Effector CD4-positive, alpha-beta T cell (primary cell): ENCODE measurements at places on chromosomes 2 and 18.

GRCh38 chr2:75602724-75603342 lies 42.1 kb upstream of the EVA1A start:
- no peak for DNase-seq

GRCh38 chr2:33084433-33084832 lies 137.7 kb downstream of the LTBP1 start:
- DNase-seq: no peak

GRCh38 chr2:117834992-117835391 lies 20.5 kb downstream of the DDX18 start:
- DNase-seq: no peak

DNA sequence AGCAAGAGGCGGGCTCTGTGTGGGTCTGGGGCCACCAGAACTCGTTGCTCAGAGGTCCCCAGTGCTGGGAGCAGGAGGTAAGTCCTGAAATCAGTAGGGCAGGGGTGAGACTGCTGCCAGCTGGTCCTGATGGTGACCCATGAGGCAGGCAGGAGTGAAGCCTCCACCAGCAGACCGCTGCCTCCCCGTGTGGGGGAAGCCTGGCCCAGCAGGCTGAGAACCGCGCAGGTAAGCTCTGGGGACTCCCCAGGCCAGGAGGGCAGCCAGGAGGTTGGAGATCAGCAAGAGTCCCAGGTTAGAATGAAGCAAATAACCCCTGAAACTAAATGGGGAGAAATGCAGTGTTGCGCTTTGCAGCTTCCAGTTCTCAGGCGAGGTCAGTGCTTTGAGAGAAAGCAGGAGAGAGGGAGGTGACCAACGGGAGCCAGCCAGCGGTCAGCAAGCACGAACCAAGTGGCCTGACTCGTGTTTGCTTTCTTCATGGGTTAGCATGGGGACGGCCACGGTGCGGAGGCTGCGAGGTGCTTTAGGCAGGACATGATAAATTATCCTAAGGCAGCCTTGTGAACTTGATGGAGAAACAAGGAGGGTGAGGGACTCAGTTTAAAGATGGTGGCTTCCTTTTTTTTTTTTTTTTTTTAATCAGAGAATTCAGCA lies 26.2 kb downstream of the INHBB start:
- no peak for DNase-seq

DNA sequence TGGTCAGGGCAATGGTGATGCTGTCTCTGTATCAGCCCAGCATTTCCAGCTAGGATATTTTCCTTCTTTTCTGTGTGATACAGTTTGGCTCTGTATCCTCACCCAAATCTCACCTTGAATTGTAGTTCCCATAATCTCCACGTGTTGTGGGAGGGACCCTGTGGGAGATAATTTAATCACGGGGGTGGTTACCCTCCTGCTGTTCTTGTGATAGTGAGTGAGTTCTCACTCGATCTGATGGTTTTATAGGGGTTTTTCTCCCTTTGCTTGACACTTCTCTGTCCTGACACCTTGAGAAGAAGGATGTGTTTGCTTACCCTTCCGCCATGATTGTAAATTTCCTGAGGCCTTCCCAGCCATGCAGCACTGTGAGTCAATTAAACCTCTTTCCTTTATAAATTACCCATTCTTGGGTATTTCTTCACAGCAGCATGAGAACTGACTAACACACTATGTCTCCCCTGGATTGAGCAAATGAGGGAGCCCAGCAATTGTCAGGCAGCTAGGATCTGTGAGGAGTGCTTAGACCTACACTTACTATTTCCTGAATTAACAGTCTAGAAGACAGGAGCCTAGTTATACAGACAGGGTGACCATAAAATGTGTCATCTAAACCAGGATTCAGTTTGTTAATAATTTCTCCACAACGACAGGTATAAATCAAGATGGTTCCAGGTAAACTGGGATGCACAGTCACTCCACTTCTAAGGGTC lies 6.0 kb downstream of the SCN2A start:
- DNase-seq: no peak

GRCh38 chr2:207614824-207615223 lies 10.4 kb downstream of the METTL21A start:
- DNase-seq: no peak

DNA sequence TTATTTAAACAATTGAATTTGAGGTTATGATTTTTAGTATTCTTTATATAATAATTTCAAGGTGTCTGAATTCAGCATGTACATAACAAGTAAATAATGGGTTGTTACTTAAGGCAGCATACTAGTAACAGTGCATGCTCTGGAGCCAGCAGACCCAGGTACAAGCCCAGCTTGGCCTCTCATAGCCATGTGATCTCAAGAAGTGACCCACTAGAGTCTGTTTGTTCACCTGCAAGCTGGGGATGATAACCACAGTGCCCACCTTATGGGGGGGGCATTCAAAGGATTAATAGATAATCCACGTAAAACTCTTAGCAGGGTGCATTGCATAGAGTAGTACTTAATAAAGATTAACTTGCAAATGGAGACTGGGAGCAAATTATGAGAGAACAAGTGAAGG lies 163.6 kb downstream of the TRABD2A start:
- no peak for DNase-seq
